ENCODE measurements at places on chromosomes 5 and 9.
A peak's percentile ranks its signal among the peaks of the same experiment; 100 is the strongest.

- DNase-seq, result no peak
These were observed 212.4 kb downstream of the DTWD2 start for GRCh38 chr5:118775790-118776499.

DNA sequence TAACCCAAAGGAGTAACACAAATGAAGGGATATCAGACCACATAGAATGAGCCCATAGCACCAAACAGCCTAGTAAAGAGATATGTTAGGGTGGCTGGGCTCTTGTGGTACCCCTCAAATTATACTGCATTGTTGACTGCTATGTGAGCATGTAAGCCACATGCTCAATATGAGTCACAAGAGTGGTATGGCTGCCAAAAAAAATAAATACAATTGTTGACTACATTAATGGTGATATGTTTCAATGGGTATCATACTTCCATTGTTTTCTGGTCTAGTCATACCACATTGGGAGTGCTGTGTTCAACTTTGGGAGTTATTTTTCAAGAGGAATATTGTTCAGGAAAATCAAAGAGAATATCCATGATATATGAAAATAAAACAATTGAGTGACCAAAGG is 162.4 kb upstream of the PIK3R1 start:
- no peak for DNase-seq

DNA sequence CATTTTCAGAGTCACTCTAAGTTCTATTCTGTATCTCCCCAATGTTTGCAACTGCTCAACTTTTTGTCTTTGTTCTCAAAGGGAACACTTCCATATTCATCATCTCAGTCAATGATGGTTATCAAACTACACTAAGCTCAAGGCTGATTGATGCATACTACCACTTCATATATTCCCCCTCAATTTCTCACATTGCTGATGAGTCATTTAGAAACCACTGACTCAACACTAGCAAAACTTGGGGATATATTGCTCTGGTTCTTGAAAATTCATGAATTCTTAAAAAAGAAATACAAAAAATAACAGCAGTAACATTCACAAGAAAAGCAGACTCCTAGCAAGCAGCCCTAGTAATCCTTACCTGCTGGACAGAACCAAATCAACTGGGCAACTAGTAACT is 52.2 kb downstream of the ABHD17B start:
- DNase-seq, result no peak

DNA sequence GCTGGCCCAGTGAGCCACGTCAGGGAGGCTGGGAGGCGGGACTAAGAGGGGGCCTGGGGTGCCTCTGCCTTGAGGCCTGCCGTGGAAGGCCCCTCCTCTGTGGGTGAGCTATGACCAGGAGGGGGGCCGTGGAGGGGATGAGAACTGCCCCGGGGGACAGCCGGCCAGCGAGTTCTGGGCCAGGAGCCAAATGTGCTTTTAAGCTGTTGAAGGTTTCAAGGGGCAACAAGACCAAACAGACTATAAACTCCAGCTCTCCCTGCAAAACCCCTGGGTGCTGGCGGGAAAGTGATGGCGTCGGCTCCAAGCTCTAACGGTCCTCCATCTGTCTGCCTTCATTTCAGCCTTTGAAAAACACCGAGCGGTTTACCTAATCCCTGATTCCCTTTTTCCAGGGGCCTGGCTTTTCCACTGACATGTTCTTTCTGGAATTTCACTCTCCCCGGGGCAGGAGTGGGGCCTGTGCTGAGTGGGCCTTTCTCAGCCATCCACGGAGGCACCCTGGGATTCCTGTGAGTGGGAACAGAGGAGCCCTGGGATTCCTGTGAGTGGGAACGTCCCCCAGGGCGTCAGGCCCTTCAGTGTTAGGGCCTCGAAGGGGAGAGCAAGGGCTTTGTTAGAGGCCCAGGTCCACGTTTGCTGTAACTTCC is 65.6 kb downstream of the COL5A1 start:
- DNase-seq, result no peak

DNA sequence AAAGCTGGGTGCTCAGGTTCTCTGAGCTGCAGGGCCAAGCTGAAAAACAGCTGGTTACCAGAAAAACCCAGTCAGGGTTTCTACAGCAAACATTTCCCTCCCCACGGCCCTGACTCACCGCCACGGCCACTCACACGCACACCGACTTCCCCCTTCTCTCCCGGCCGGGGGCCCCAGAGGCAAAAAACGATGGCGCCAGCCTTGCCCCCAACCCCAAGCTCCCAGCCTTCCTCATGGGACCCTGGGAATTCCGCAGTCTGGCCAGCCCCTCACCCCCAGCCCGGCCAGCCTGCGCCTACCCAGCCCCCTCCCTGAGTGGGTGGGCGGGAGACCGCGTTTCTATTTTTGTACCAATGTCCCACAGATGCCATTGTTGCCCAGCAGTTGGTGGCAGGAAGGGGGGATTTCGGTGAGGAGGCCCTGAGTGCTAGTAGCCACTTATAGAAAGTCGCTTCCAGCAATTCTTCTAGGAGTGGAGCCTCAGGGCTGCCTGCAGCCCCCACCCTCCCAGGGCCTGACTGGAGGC is 18.4 kb downstream of the ENG start:
- no peak for DNase-seq

- DNase-seq, result no peak
These were observed 15.3 kb downstream of the C9orf152 start for GRCh38 chr9:110192531-110193261.

- no peak for DNase-seq
These were observed 713.6 kb downstream of the TLE4 start for GRCh38 chr9:80285326-80285725.

DNA sequence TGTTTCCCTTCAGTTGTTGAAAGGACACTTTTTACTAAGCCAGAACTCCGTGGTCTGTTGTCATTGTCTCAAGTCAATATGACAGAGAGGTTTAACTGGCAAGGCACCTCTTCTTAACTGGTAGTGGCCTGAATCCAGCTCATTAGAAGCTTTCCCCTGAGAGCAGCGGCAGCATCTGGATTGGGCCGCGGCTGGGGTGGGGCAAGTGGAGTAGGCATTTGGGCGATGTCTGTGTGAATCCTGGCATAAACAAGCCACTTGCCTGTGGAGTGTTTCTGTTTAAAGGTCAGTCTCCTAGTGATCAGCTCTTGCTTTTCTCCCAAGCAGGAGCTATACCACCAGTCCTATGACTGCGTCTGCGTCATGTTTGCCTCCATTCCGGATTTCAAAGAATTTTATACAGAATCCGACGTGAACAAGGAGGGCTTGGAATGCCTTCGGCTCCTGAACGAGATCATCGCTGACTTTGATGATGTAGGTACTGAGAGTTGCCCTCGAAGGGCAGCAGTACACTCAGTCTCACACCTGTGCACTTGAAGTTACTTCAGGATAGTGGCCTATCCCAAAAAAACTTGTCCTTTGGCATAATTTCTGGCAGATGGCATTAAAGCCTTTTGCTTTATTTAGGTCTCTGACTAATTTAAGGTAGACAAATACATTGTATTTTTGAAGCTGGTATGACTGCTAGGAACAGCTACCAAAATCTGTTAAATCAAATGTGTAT is 48.9 kb downstream of the CFAP90 start:
- DNase-seq, result no peak

DNA sequence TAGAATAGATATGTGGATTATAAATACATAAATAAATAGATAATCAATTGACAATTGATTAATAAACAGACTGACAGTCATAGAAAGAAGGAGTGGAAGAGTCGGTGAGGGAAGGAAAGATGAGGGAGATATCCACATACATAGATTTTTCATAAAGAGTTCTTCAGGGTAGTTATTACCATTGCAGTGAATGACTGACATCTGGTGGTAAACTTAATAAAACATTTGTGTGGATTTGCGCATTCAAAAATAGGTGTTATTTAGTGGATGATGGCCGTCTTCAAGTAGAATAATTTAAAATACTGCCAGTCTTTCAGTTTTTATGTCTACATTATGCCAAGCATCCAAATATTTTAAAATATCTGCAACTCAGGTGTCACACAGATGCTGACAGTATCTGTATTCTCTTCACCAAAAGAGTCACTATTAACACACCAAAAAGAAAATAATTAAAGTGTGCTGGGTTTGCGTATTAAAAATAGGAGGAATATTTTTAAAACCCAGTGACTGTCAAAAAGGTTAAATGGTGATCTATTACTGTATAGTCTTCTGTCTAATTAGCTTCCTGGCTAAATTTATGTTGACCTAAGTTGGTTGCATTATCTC is 78.8 kb downstream of the GIN1 start:
- DNase-seq, result no peak

GRCh38 chr9:92728831-92729734 is 35.5 kb downstream of the BICD2 start:
- no peak for DNase-seq

GRCh38 chr5:110094548-110094947 is 404.8 kb downstream of the MAN2A1 start:
- DNase-seq, result no peak

DNA sequence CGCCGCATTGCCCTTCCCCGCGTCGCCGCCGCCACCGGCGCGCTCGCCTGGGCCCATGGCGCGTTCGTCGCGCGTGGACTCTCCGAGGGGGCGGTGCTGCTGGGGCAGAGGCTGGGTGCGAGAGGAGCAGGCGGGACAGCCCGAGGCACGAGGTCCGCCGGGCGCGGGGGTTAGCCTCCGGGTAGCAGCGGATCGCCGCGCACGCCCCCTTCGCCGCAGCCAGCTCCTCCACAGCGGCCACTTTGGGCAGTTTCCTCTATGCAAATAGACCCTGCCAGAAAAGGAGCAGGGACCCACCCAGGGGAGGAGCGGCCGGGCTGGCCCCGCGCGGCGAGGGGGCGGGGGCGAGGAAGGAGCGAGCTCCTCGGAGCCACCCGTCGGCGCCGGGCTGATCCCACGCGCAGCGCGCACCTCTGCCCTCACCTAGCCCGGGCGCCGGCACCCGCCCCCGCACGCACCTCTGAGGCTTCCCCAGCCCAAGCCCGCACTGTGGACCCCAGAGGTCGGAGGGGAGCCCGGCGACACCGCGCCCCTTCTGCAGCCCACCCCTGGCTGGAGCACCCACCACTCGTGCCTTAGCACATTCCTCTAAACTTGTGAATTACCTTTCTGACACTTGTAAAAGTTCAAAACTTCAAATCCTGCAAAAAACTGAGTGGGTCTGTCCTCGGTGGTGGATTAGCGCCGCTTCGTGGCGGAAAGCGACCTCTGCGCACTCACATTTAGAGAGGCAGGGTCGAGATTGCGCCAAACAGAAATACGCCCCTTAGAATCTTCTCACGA is at the start of gene COL23A1:
Gene COL23A1 (minus strand): TSS at position 253 of the 783 bp plus-strand sequence.
- DNase-seq, result peak; percentile 23
